Glutamatergic neuron (in vitro differentiated cells): ENCODE measurements at places on chromosomes 7 and 10.

GRCh38 chr7:117800406-117800805, 72.8 kb downstream of the CTTNBP2 start:
- DNase-seq: no peak

DNA sequence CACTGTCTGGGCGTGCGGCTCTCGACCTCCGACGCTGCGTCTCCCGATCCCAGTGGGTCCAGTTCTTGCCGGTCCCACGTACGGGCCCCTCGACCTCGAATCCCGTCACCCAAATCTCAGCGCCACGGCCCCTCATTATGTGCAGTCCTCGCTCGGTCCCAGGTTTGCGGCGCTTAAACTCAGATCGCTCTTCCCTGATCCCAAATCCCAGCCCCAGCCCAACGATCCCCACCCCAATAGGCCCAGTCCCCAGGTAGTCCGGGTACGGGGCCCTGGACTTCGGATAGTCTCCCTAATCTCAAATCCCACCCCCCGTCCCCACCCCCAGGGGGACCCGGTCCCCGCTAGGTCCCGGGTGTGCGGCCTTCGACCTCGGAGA, 666 bp downstream of the HNRNPF start:
- peak; percentile 21 for DNase-seq

DNA sequence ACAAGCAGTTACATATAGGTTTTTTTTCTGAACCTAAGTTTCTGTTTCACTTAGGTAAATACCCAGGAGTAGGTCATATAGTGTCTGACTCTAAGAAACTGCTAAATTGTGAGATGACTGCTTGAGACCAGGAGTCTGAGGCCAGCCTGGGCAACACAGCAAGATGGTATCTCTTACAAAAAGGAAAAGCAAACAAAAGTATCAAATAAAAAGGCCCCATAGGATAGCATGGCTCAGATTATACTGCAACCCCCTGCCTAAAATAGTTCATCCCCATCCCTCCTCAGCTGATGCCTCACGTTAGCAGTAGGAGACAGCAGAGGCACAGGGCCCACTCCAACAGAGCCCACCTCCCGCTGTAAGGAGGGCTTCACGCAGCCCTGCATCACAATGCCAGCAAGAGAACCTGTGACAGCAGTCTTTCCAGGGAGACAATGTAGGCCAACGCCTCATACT, 90.3 kb downstream of the SRPK2 start:
- DNase-seq: no peak

- no peak for DNase-seq
These were observed 57.0 kb upstream of the CDCA7L start for GRCh38 chr7:22002726-22003125.

- DNase-seq: no peak
These were observed 4.4 kb downstream of the MSRB2 start for GRCh38 chr10:23099816-23100215.

- DNase-seq: peak; percentile 70
These were observed 648.5 kb upstream of the LRRN3 start for GRCh38 chr7:110442381-110442837.

GRCh38 chr10:6133331-6134098, 44.7 kb downstream of the RBM17 start:
- no peak for DNase-seq

DNA sequence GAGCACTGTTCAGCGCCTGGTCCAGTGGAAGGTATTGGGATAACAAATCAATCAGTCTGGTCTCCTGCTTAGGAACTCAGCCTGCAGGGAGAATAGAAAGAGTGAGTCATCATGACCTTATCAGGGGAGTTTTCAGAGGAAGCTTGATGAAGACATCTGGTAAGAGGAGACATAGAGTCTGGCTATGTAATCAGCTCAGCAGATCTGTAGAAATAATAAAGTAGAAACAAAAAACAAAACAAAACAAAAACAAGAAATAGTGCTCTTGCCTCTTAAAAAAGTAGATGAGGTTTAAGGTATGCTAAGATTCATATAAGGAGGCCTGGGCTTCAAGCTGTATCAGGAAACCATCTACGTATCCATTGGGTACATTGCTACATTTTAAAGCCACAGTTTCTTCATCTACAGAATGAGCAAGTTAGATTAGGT, 14.4 kb downstream of the TAS2R41 start:
- no peak for DNase-seq

DNA sequence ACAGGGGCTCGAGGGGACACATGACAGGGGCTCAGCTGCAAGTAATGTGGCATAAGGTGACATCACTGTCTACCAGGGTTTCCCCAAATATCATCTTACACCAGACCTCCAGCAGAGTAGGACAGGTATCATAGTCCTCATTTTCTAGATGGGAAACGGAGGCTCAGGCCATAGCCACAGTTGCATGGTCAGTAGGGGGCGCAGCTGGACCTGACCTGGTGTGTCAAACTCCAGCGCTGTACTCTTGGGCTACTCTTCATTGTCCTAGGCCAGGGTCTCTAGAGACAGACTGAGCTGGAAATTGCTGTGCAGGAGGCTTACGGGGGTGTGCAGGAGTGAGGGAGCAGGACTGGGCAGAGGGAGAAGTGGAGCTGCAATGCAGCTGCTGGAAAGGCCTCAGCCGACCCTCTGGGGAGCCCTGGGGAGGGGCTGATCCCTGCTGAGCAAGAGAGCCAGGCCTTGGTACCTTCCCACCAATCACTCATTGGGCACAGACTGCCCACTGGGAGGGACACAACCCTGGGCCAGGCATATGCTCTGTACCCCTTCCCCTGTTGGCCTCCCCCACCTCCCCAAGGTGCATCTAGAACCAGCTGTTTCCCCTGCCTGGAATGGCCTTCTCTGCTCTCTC, 89.9 kb downstream of the CDH23 start:
- peak; percentile 82 for DNase-seq

- DNase-seq: no peak
These were observed 156.4 kb upstream of the PCBD1 start for GRCh38 chr10:71044720-71045119.

GRCh38 chr7:21898265-21898930, 47.3 kb downstream of the CDCA7L start:
- DNase-seq: no peak

DNA sequence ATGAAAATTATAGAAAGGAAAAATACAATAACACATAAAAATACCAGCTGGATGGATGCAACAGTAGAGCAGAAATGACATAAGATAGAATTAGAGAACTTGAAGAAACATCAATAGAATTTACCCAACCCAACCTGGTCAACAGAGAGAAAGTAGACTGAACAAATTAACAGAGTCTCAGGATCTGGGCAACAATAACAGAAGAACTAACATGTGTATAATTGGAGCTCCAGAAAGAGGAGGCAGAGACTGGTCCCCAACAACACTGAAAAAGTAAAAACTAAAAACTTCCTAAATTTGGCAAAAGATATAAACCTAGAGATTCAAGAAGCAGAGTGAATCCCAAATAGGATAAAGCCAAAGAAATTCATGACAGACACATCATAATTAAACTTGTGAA, 458.8 kb downstream of the RPS24 start:
- DNase-seq: no peak

- DNase-seq: no peak
These were observed 59.7 kb upstream of the CCDC71L start for GRCh38 chr7:106720641-106721040.

DNA sequence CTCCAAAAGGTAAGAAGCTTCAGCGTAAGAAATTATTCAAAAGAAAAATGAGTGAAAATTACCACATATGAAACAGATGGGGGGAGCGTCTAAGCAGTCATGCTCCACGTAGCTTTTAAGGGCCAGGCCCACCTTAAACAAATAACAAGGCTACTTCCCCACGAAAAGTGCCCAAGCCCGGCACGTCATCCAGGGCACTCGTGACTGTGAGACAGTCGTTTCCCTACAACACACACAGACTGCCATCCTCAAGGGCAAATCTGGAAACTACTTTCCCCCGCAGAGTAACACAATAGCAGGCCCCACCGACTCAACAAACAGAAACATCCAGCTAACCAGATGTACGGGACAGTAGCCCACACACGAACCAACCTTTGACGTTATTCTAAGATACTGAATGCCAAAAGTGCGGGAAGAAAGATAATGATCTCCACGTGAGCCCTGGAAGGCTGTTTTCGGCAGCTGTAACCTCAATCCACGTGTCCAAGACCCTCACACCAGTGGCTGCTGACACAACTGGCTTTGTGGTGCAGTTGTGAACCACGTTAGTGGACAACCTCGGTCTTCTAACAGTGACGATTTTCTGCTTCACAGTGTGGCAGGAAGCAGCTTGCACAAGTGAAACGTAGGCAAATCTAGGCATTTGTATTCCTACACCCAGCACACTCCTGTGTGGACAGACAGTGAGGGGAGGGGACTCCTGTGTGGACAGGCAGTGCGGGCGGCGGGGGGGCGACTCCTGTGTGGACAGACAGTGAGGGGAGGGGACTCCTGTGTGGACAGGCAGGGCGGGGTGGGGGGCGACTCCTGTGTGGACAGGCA, 251.7 kb downstream of the ZMYND11 start:
- DNase-seq: no peak

DNA sequence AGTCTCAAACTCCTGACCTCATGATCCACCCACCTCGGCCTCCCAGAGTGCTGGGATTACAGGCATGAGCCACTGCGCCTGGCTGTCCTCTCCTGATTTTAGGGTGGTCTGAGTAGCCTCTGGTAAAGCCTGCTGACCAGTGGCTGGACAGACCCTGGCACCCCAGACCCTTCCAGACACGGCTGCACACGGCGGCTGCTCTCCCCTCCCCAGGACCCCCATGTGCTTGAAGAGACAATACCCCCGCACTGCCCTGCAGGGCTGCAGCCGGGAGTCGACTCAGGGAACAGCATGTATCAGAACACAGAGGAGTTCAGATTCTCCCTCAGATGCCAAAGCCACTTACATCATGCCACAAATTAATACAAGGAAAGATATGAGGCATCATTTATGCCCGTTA, 58.3 kb upstream of the CFAP46 start:
- DNase-seq: no peak

GRCh38 chr10:121015916-121016315, 164.8 kb downstream of the WDR11 start:
- no peak for DNase-seq

GRCh38 chr10:7891634-7892033, 73.3 kb downstream of the TAF3 start:
- no peak for DNase-seq

DNA sequence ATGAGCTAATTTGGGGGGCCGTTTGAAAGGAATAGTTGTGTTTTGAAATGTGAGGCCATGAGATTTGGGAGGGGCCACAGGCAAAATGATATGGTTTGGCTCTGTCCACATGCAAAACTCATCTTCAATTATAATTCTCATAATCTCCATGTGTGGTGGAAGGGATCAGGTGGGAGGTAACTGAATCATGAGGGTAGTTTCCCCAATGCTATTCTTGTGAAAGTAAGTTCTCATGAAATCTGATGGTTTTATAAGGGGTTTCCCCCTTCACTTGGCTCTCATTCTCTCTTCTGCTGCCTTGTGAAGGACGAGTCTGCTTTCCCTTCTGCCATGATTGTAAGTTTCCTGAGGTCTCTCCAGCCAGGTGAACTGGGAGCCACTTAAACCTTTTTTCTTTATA, 490.8 kb upstream of the GRM3 start:
- no peak for DNase-seq

DNA sequence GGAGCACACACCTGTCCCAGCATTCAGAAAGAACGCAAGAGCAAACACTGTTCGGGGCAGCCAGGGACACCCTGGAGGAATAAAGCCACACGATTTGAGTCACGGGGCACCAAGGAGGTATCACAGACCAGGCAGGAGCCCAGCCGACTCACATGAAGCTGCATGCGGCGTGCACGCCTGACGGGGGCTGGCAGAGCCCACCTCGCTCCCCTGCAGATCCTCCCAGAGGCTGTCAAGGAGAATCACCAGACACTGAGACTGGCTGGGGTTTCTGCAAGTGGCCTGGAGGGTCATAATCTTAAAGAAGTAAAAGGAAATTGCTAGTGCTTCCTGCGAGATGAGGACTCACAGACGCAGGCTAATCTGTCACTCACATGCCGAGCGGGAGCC, 61.6 kb downstream of the TCERG1L start:
- no peak for DNase-seq

DNA sequence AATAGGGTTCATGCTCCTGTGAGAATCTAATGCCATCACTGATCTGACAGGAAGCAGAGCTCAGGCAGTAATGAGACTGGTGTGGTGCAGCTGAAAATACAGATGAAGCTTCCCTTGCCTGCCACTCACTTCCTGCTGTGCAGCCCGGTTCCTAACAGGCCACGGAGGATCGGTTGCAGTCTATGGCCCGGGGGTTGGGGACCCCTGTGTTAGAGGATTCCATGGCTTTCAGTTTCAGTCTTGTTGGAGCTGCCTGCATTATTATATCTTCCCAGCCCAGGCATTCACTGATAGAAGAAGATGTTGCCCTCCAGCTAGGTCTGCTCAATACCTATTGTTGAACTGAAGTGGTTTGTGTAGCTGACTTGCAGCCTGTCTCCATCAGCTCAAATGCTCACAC, 1298.8 kb downstream of the TYW1 start:
- DNase-seq: no peak

DNA sequence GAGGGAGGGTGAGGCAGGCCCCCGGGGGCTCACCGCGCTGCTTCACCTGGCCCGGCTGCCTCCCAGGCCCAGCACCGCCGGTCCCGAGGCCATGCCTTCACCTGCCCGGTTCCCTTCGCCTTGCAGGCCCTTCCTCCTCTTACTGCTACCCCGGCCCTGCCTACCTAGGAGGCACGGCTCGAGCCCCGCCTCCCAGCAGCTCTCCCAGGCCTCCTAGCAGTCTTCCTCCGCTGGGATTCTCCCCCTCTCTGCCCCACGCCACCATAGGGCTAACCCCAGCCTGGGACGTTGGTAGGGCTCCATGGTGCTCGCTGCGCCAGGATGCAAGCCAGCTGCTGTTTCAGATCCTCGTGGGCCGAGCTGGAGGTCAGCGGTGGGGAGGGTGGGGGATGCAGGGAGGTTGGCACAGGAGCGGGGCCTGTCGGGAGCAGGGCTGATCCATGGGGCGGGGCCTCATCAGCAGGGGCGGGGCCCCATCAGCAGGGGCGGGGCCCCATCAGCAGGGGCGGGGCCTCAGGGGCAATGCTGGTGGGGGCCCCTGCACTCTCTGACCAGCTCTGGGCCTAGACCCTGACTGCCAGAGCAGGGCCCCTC, 63.3 kb downstream of the RASGEF1A start:
- DNase-seq: peak; percentile 49

- DNase-seq: no peak
These were observed 43.4 kb upstream of the PDGFA start for GRCh38 chr7:562789-563628.

GRCh38 chr10:29687421-29688164, 52.8 kb upstream of the SVIL start:
- DNase-seq: no peak

DNA sequence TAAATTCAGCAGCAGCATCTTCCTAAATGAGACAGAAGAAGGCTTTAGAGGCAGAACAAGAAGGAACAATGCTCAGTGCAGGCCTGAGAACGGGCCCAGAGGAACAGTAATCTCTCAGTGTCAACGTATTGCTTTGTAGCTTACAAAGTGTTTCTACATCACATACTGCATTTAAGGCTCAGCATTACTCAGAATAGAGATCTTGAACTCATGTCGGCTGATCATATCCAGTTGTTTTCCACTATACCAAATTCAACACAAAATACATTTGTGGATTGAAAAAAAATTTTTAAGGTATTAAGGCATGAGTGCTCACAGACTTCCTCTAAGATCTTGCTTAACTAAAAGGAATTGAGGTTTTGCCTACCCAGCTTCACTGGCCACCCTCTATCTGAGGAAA, 325.1 kb downstream of the HPSE2 start:
- DNase-seq: no peak
